ENCODE measurements at places on chromosomes 7 and 10.
A peak's percentile ranks its signal among the peaks of the same experiment; 100 is the strongest.

DNA sequence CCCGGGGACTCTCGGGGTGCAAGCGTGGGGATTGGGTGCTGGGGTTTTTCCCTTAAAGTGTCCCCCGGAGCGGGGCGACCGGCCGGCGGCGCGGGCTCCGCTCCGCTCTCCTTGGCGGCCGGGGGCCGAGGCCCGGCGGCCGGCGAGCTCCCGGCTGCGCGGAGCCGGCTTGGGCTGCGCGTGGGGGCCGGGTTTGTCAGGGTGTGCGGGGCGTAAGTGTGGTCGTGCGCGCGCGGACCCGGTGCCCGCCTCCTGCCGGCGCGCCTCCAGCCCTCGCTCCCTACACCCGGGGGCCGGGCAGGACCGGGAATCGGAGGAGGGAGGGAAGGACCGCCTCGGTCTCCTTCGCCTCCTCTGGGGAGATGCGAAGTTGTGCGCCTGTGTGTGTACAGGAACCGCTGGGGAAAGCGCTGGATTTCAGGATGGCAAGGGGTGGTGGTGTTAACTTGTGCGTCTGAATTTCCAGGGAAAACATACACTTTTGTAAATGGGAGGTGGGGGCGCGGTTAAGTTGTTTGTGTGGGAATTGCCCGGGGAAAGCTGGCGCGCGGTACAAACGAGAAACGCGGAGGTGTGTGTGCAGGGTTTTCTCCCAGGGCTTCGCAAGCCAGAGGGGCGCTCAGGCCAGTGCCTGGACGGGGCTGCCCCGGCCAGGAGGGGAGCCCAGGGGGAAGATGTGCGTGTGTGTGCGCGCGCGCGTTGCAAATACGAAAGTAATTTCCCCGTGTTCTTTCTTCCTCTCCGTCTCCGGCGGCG is 737 bp downstream of the ZMIZ1 start:
- peak; percentile 41 for DNase-seq
- H3K4me1 ChIP-seq = peaks cover 23% of the 10 kb centered on the region
- peak overlapping the region; percentile 93 for H3K27ac ChIP-seq
- peak overlapping the region; percentile 74 for H3K4me3 ChIP-seq
- peaks cover 1% of the 10 kb centered on the region for H3K36me3 ChIP-seq

DNA sequence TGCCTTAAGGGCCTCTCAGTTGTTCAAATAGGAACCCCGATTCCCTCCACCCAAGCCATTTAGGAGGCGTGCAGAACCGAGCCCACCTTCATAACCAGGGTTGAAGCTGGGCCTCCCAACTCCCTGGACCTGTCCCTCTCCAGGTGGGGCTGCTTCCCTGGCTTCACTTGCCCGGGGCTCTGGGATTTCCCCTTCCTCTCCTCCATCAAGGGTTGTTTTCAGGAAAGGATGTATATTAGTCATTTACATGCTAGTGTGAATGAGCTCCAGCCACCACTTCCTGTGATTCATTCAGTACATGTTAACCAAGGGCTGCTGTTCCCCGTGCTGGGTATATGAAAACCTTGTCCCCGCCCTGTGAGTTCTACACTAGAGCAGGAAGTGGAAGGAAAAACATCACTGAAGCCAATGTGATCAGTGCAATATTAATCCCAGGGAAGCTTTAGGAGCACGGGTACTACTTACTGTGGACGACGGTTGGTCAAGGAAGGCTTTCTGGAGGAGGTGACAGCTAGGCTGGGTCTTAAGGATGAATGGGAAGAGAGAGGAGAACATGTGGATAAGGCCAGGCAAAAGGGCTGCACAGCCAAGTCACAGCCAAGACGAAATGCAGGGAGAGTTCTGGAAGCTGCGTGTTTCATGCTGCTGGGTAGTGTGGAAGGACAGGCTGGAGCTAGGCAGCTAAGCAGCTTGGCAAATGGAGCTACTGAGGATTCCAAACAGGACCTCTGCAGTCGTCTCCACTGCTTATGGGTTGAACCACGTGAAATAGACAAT is 150.1 kb upstream of the SHH start:
- peak; percentile 42 for DNase-seq
- H3K4me3 ChIP-seq = no peak overlapping the region
- H3K4me1 ChIP-seq = no peaks in the 10 kb centered on the region
- no peak overlapping the region for H3K27ac ChIP-seq
- no peaks in the 10 kb centered on the region for H3K27me3 ChIP-seq
- H3K36me3 ChIP-seq = no peaks in the 10 kb centered on the region

GRCh38 chr10:110101464-110102144 is 93.8 kb downstream of the ADD3 start:
- no peak overlapping the region for H3K27ac ChIP-seq
- H3K36me3 ChIP-seq = no peaks in the 10 kb centered on the region
- no peaks in the 10 kb centered on the region for H3K4me1 ChIP-seq
- no peak for DNase-seq
- H3K4me3 ChIP-seq = no peak overlapping the region

DNA sequence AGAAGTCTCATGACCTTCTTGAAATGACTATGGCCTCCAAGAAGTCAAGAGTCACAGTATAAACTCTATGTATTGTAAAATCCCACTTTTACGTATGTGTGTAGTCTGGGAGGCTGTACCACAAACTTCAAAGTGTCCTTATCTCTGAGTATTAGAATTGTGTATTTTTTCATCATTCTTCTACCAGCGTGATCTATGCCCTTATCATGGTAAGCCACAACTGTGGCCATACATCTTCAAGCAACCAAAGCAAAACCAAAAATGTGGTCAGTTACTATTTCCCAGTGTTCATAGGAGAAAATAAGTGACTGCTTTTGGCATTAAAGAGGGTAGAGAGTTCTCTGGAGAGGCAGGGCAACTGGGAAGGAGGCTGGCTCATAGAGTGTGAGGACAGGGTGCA is 42.8 kb downstream of the SPOCK2 start:
- peak; percentile 74 for DNase-seq
- H3K27ac ChIP-seq = no peak overlapping the region
- no peaks in the 10 kb centered on the region for H3K36me3 ChIP-seq
- H3K27me3 ChIP-seq = peaks cover 2% of the 10 kb centered on the region
- no peak overlapping the region for H3K4me3 ChIP-seq
- H3K4me1 ChIP-seq = no peaks in the 10 kb centered on the region

DNA sequence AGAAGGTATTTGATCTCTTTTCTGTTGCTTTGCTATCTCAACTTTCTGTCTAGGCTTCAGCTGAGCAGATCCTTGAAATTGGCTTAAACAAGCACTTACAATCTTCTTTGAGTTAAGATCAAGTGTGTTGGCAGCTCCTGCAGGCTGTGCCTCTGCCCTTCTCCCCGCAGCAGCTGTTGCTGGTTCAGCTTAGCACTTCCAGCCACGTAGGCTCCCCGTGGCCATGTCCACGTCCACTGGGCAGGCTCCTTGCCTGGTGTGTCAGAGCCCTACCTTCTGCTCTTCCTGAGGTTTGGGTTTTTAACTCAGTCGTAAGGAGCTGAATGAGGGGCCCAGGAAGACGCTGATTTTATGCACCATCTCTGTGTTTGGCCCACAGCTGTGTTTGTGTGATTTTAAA is 47.2 kb downstream of the CAMK1D start:
- no peak overlapping the region for H3K27ac ChIP-seq
- peak; percentile 24 for DNase-seq
- H3K4me1 ChIP-seq = no peaks in the 10 kb centered on the region

- no peak overlapping the region for H3K27ac ChIP-seq
- no peak for DNase-seq
- H3K27me3 ChIP-seq = no peaks in the 10 kb centered on the region
- no peaks in the 10 kb centered on the region for H3K36me3 ChIP-seq
Measured at GRCh38 chr7:133048589-133048988, 33.3 kb downstream of the CHCHD3 start.

- no peak overlapping the region for H3K4me3 ChIP-seq
- H3K27me3 ChIP-seq = no peaks in the 10 kb centered on the region
- DNase-seq = no peak
- no peaks in the 10 kb centered on the region for H3K36me3 ChIP-seq
- no peaks in the 10 kb centered on the region for H3K4me1 ChIP-seq
Measured at GRCh38 chr7:17832242-17832641, 108.1 kb downstream of the SNX13 start.

GRCh38 chr10:75446508-75446907 is 15.1 kb downstream of the LRMDA start:
- no peak for DNase-seq
- no peak overlapping the region for H3K4me3 ChIP-seq
- no peaks in the 10 kb centered on the region for H3K27me3 ChIP-seq
- H3K4me1 ChIP-seq = no peaks in the 10 kb centered on the region
- no peaks in the 10 kb centered on the region for H3K36me3 ChIP-seq
- H3K27ac ChIP-seq = no peak overlapping the region

- no peak for DNase-seq
- no peaks in the 10 kb centered on the region for H3K27me3 ChIP-seq
- no peak overlapping the region for H3K4me3 ChIP-seq
- H3K36me3 ChIP-seq = no peaks in the 10 kb centered on the region
- H3K27ac ChIP-seq = no peak overlapping the region
Measured at GRCh38 chr7:11505471-11505985, 326.5 kb downstream of the THSD7A start.

DNA sequence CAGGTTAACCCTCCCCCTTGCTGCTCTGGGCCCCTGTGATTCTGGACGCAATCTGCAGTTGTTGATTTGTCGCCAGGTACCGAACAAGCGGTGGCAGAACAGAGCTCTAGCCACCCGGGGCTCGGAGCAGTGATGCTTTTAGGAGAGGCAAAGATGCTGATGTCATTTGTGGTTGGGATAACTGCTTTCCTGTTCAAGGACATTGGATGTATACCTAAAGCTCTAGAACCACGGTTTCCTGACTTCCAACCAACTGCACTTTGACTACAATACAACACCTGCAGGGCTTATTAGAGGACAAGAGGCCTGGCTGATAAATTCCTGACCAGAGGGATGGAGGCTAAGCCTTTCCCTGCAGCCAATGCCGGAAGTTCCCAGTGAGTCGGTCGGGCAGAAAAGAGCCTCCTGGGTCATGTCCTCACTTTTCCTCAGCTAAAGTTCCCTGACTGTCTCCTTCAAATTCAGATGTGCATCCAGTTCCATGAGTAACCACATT is 6.5 kb upstream of the RBM20 start:
- H3K27me3 ChIP-seq = peaks cover 19% of the 10 kb centered on the region
- no peak overlapping the region for H3K4me3 ChIP-seq
- no peaks in the 10 kb centered on the region for H3K36me3 ChIP-seq

- H3K27me3 ChIP-seq = no peaks in the 10 kb centered on the region
- no peak overlapping the region for H3K27ac ChIP-seq
- H3K36me3 ChIP-seq = no peaks in the 10 kb centered on the region
- no peaks in the 10 kb centered on the region for H3K4me1 ChIP-seq
- no peak for DNase-seq
Measured at GRCh38 chr7:98359395-98359794, 41.5 kb downstream of the BAIAP2L1 start.

GRCh38 chr7:4010923-4011656 is 671.0 kb upstream of the FOXK1 start:
- H3K4me1 ChIP-seq = no peaks in the 10 kb centered on the region
- no peak overlapping the region for H3K27ac ChIP-seq
- H3K27me3 ChIP-seq = no peaks in the 10 kb centered on the region
- no peaks in the 10 kb centered on the region for H3K36me3 ChIP-seq
- DNase-seq = no peak

DNA sequence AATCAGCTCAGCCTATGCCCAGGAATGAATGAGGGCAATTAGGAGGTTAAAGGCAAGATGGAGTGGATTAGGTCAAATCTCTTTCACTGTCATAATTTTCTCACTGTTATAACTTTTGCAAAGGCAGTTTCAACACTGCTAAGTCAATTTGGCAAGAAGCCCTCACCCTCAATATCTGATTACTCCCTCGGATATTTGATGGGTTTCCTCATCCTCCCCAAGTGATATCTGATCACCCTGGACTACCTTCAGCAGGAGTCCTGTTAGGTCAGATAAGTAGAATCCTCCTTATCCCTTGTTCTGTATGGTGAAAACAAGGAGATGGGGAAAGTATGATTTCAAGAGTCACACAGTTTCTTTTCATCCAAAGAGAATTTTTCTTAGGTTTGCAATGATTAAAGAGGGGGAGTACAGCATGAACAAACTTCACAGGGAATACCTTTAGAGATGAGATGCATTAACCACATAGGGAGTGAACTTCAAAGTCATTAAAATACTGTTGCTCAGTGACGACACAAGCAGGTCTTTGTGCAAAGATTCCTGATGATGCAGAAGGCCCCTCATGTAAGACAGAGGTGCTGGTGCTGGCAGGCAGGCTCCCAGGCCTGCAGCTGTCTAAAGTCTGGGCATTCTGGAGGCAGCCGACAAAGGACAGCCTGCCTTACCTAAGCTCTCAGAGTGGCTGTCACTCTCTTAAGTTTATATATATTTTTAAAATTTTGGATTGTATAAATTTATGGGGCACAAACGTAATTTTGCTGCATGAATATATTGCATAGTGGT is 75.4 kb upstream of the POM121L12 start:
- H3K4me3 ChIP-seq = no peak overlapping the region
- no peaks in the 10 kb centered on the region for H3K36me3 ChIP-seq
- no peak overlapping the region for H3K27ac ChIP-seq

DNA sequence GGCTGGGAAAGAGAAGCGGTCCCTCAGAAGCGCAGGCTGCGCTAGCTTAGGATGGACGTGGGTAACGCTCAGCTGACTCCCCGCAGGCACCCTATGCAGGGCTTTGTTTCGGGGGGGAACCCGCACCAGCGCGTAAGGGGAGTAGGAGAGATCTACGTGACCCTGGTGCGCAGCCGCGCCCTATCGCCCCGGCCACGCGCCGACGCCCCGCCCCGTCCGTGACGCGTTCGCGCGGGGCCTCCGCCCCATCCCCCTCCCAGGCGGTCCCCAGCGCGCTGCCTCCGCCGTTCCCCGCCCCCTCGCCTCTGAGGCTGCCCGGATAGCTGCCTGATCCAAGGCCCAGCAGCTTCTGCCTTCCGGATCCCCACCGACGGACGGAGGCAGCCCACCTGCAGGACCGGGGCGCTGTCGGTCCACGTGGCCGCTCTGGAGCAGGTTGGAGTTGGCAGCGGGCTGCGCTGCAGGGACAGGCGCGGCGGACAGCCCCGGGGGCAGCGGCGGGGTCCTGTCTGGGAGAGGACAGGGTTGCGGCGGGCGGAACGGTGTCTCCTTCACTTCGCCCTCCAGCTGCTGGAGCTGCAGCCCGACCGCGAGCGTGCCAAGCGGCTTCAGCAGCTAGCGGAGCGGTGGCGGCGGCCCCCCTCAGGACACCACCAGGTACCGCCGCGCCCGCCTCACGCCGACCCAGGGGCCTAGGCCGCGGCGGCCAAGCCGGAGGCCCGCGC is at the start of gene VDAC2:
VDAC2 (plus strand) TSS at position 515 of the 725 bp plus-strand sequence. CDS start 363 bp downstream, outside the sequence.
- H3K36me3 ChIP-seq = peaks cover 6% of the 10 kb centered on the region
- peak; percentile 76 for DNase-seq
- H3K27ac ChIP-seq = peak within 1 kb of the TSS; percentile 98
- peak within 1 kb of the TSS; percentile 89 for H3K4me3 ChIP-seq

GRCh38 chr7:21850531-21851285 is 95.0 kb downstream of the CDCA7L start:
- no peaks in the 10 kb centered on the region for H3K27me3 ChIP-seq
- H3K4me1 ChIP-seq = no peaks in the 10 kb centered on the region
- H3K36me3 ChIP-seq = no peaks in the 10 kb centered on the region
- H3K4me3 ChIP-seq = no peak overlapping the region
- no peak overlapping the region for H3K27ac ChIP-seq

GRCh38 chr10:116272440-116273283 is at the start of gene GFRA1:
Gene GFRA1, minus strand, starts transcription at chr10:116273206. Its CDS starts 1,177 bp downstream, at chr10:116272029.
- no peaks in the 10 kb centered on the region for H3K4me1 ChIP-seq
- H3K27ac ChIP-seq = no peak within 1 kb of the TSS
- H3K4me3 ChIP-seq = peak within 1 kb of the TSS; percentile 71
- peak; percentile 36 for DNase-seq
- no peaks in the 10 kb centered on the region for H3K36me3 ChIP-seq
- H3K27me3 ChIP-seq = no peaks in the 10 kb centered on the region

- no peaks in the 10 kb centered on the region for H3K4me1 ChIP-seq
- no peak overlapping the region for H3K4me3 ChIP-seq
- no peak for DNase-seq
- H3K27me3 ChIP-seq = no peaks in the 10 kb centered on the region
- H3K36me3 ChIP-seq = no peaks in the 10 kb centered on the region
- no peak overlapping the region for H3K27ac ChIP-seq
Measured at GRCh38 chr10:670038-670437, 19.4 kb downstream of the DIP2C start.
